Mammary epithelial cell (primary cell): ENCODE measurements at places on chromosomes 12 and 14.

- DNase-seq, result peak; percentile 28
Measured at GRCh38 chr12:120060196-120060595, 56.4 kb downstream of the RAB35 start.

DNA sequence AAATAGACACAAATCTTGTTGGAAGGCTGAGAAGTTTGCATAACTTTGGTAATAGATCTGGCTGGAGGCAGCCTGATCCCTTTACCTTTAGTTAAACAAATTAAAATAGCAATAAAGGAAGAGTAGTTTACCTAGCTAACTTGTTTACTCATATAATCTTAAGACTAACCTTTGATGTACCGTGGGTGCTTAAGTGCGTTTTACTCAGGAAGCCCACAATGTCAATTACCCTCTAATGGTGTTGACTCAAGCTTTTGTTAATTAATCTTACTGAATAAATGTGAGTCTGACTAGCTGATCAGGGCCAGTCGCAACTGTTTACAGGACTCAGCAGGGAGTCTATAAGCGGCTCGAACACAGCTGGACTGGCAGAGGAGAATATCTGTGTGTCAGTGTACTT, 51.5 kb downstream of the FAR2 start:
- no peak for DNase-seq

- DNase-seq, result peak; percentile 15
Measured at GRCh38 chr12:58727521-58727920, 192.8 kb downstream of the LRIG3 start.

- no peak for DNase-seq
Measured at GRCh38 chr14:77183896-77184295, 2.3 kb downstream of the TMEM63C start.

DNA sequence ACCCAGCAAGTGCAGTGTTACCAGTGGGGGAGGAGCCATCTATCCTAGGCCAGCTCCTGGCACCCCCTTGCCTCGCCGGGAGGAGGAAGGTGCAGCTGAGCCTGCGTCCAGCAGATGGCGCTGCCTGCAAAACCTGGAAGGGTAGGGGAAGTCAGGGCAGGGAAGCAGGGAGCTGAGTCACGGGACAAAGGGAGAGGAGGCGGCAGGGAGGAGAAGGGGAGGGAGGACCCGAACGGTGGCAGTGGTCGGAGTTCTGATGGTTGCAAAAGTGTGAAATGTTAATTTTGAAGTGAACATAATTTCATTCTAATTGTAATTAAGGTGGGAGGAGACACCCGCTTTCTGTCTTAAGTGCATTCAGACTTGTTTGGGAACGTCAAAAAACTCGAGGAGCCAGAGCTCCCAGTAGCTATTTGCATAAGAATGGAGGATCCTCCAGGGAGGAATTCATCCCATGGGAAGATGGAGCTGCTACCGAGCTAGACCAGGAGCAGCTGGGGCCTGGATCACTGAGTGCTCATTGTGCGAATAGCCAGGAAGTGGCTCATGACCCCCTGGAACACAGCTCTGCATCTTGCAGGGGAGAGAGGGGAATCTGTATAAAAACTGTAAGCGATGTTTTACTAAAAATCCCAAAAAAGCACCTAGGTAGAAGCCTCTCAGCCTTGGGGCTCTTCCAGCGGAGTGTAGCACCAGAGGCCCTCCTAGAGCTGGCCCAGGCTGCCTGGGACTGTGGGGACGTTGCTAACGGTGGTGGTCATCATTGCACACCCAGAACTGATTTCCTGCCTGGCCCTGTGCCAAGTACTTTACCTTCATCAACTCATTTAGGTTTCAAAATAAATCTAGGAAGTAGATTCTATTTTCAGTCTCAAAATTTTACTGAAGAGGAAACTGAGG, 59.5 kb downstream of the EMP1 start:
- peak; percentile 90 for DNase-seq

- DNase-seq, result no peak
Measured at GRCh38 chr14:24115422-24116127, 826 bp upstream of the NRL start.

GRCh38 chr12:56118688-56119357, 757 bp downstream of the ZC3H10 start:
- no peak for DNase-seq

- DNase-seq, result peak; percentile 93
Measured at GRCh38 chr12:94954029-94954685, 49.3 kb downstream of the NDUFA12 start.

DNA sequence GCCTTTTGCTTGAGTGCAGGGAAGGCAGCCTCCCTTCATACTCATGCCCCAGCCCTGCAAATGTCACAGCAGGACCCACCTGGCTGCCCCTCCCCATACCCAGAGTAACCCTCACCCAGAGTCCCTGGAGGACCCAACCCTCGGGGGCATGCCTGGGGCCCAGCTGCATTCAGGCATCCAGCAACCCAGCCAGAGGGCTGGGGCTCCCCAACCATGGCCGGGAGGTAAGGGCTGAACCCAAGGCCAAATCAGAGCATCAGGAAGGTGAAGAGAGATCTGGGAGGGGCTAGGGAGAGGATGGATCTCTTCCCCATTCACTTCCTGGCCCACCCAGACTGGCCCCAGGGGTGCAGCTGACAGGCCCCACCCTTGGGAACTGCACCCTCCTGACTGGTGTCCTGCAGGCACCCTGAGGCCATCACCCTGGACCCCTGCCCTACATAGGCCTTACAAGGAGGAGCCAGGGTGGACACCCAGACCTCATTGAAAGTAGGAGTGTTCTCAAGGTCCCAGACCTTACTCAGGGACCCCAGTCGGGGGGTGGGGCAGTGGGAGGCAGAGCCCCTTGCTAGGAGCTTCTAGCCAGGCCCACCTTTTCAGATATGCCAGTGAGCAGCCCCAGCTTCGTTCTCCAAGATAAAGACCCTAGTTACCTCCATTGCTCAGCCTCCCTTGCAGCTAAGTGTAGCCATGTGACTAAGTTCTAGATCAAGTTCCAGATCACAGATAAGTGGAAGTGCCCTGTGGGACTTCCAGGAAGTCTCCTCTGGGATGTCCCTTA, 849 bp upstream of the PLD4 start:
- no peak for DNase-seq

GRCh38 chr12:24042651-24043050, 93.2 kb upstream of the SOX5 start:
- DNase-seq, result no peak

GRCh38 chr14:73176685-73177084, 40.4 kb downstream of the PSEN1 start:
- no peak for DNase-seq
